ENCODE measurements at places on chromosomes 12 and 14.

GRCh38 chr14:77187649-77188012 is 6.0 kb downstream of the TMEM63C start:
- DNase-seq: no peak

- DNase-seq: no peak
Observed at GRCh38 chr12:106790020-106790419, 15.5 kb downstream of the RIC8B start.

- DNase-seq: no peak
Observed at GRCh38 chr12:62718762-62719426, 216.1 kb downstream of the PPM1H start.

DNA sequence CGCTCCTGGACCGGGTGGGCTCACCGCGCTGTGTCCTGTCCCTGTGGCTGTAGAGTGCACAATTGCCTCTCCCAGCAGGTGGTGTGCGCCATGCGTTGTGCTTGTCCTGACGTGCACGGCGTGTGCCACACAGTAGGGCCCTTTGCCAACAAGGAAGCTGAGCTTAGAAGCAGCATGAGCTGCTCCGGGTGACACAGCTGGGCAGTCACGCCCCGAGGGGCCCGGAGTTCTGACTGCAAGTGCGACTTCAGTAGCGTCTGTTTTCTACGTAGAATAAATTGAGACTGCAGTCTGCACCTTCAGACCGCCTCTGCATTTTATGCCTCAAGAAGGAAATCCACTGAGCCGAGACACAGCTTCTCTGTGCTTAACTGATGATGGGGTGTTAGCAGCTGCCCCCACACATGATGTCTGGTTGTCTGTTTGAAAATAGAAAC is 81.6 kb downstream of the ADGRD1 start:
- DNase-seq: no peak

GRCh38 chr14:91335191-91336092 is 82.2 kb downstream of the CCDC88C start:
- DNase-seq: no peak

DNA sequence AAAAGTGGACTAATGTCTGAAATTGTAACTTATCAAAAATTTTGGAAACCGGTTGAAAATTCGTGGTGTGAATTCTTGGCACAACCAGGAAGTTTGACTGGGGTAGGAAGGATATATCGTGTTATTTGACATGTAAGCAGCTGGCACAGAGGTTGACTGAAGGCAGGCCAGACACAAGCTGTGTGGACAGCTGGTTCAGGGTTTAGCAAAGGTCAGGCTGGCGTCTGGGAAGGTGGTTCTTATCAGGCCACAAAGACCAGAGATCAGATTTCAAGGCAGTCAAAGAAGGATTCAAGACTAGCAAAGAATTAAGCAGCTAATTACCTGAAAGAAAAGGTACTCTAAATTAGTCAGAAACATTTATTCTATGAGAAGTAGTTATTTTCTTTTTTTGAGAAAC is 450.2 kb upstream of the MDGA2 start:
- DNase-seq: no peak

- DNase-seq: no peak
Observed at GRCh38 chr12:128823216-128823915, 392 bp downstream of the SLC15A4 start.

- DNase-seq: no peak
Observed at GRCh38 chr12:116406529-116406928, 129.0 kb upstream of the MED13L start.

DNA sequence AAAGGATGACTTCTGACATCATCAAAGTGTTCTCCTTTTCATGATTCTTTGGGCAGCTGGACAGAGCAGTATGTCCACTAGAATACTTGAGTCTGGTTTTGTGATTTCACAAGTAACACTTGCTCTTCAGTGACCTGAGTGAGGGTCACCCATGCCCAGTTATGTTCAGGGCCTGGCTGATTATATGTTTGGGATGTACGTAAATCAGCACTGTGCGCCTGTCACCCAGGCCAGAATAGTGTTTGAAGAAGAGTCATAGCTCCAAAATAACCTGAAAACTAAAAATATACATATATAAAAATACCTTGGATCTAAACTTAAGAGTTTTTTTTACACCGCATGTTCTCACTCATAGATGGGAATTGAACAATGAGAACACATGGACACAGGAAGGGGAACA is 3.8 kb downstream of the BICD1 start:
- DNase-seq: no peak

- no peak for DNase-seq
Observed at GRCh38 chr14:89085737-89086382, 261.4 kb downstream of the TTC8 start.

- no peak for DNase-seq
Observed at GRCh38 chr12:85781766-85782165, 54.4 kb downstream of the RASSF9 start.

GRCh38 chr12:114742363-114742762 is 58.4 kb upstream of the TBX3 start:
- no peak for DNase-seq

GRCh38 chr12:52349196-52349595 is 18.1 kb downstream of the KRT85 start:
- no peak for DNase-seq

DNA sequence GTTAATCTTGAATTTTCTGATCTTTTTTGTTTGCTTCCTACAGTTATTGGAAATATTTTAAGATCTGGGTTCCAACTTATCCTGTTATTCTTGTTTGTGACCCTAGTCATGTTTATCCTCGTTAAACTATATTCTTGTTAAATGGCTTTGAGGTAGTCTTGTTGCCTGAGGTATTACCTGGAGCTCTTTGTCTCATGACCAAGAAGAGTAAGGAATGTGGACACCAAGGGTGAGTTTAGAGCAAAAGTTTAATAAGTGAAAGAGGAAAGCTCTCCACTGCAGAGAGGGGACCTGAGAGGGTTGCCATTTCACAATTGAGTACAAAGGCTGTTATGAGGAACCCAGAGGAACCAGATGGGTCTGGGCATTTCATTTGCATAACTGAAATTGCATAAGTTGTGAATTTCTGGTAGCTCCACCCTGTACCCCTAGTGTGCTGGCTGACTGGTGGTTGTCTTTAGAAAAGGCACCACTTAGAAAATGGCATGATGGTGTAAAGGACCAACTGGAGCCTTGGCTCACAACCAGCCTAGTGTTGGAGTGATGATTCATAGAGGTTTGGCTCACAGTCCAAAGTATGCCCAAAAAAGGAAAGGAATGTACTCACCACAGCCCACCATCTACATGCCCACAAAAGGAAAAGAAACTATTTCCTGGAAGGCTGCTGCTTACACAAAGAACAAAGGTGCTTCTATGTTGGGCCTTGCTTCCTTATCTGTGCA is 36.7 kb upstream of the RESF1 start:
- DNase-seq: no peak

DNA sequence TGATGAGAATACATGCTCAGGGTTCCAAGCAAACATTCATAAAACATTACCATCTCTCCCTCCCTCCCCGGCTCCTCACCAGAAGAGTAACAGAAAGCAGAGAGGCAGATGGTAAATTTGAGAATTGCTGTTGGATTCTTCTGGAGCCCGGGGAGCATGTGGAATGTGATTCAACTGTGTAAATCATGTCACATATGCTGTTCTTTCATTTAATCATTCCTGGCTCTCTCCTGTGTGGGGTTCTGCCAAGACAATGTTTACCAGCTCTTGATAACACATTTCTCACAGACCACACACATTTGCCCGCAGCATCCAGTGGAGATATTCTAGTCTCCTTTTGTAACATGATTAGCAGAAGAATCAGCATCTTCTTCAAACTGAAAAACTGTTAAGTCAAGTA is 23.4 kb upstream of the NR2C1 start:
- DNase-seq: no peak

- DNase-seq: no peak
Observed at GRCh38 chr12:124869059-124869665, 5.5 kb upstream of the SCARB1 start.

- no peak for DNase-seq
Observed at GRCh38 chr12:93002293-93003054, 73.4 kb upstream of the EEA1 start.

DNA sequence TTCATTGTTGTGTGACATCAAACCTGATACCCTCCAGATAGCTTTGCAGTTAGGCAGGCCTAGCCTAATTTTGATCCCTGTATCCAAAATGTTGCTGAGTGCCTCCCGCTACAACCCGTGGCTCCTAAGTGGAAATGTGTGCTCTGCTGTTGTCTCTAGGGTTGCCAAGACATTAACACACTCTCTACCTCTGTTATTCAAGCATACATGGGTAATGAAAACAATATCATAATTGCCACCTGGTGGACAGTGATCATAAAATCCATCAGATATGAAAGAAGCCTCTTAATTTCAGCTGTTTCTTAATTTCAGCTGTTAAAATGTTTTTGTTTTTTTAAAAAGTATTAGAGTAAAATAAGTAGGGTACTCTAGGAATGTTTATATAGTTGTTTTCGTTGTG is 93.5 kb downstream of the PLEKHA5 start:
- DNase-seq: no peak

GRCh38 chr14:105500036-105500725 is 9.1 kb downstream of the TEDC1 start:
- no peak for DNase-seq

DNA sequence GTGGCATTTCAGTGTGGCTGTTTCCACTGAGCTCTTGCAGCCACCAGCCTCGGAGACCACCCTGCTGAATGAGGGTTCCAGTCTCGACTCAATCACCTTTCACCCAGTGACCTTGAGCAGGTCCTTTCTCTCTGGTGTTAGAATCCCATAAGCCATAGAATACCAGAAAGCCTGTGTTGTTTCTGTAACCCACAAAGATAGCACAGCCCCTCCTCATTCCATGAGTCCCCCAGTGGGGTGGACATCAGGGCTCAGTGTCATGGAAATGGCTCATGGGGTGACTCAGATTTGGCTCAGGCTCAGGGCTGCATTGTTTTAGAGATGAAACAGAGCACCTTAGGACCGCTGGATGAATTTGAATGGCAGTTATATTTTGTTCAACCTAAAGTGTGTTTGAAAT is 171.5 kb downstream of the PTPN11 start:
- DNase-seq: no peak

DNA sequence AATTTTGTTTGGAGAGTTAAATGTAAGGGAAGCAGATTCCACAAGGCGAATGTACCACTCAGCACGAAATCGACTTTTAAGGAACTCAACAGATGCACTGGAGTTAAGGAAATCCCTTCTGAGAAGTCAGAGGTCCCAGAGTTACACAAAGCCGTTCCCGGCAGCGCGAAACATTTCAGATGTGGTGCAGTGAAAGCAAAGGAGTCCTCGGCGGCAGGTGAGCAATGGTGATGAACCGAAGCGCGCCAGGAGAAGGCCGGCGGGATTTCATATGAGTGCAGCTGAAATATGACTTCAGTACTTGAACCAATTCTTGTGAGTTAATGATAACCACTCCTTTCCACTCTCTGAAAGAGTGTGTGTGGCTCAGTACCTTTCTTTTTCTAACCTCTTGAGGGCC is 183.2 kb downstream of the GRIP1 start:
- no peak for DNase-seq

DNA sequence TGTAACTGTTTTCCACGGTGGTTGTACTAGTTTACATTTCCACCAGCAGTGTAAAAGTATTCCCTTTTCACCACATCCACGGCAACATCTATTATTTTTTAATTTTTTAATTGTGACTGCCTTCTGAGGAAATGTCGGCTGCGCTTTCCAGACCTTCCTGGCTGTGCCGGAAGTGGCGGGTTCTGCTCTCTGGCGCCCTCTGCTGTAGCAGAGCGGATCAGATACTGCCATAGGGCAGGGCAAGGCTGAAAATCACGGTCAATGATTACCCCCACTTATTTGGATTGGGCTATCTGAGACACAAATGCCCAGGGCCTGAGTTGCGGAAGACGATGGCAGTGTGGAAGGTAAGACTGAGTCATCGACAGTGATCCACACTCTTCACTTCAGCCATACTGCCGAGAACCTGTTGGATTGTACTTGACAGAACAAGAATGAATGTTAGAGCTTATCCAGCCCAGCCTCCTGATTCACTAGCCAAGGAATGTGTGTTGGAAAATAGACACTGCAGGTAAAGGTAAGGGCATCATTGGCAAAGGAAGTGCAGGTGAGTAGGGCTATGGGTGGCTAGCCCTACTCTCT is 124.2 kb downstream of the NTF3 start:
- no peak for DNase-seq

GRCh38 chr14:63193236-63193635 is 11.0 kb upstream of the RHOJ start:
- DNase-seq: no peak

GRCh38 chr12:91413581-91414546 is 231.2 kb upstream of the DCN start:
- DNase-seq: no peak

- no peak for DNase-seq
Observed at GRCh38 chr12:51362747-51363342, 16.4 kb upstream of the CELA1 start.

GRCh38 chr12:95995238-95996031 is 709 bp downstream of the HAL start:
- DNase-seq: no peak

GRCh38 chr14:68060198-68060597 is 240.6 kb downstream of the RAD51B start:
- DNase-seq: no peak

DNA sequence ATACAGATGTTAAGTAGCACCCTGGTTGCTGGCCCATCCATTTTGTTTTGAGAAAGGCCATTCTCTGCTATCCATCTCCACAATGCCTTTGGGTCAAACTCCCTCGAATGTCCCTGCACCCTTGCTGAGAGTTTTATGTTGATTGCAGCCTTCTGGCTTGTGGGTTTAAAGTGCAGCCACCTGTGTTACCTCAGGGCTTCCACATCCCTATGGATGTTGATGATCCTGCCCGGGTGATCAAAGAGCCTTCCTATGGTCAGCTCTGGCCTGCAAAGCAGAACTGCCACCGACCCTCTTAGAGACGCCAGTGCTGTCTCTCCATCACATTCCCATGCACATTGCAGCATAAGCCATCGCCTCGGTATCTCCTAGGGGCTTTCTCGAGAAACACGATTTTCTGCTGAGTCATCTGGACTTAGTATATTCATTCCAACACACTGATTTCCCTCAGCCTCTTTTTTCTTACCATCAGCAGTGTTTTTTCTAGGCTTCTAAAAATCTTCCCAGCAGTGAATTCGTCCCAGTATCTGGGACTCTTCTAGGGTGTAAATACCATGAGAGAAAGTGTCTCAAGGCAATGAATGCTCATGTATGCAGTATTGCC is 585.7 kb upstream of the TMEM132C start:
- DNase-seq: no peak

DNA sequence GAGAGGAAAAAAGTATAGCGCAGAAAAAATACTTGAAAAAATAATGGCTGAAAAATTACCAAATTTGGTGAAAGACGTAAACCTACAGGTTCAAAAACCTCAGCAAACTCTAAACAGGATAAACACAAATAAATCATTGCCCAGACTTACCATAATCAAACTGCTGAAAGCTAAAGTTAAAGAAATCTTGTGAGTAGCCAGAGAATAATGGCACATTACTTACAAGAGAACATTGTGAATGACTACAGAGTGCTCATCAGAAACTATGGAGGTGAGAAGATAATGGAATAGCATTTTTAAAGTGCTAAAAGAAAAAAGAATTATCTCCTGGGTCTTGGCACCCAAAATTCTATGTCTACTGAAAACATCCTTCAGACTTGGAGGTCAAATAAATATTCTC is 36.0 kb downstream of the ATF1 start:
- DNase-seq: no peak

GRCh38 chr12:68100241-68100640 is 59.3 kb downstream of the IFNG start:
- DNase-seq: no peak
